ENCODE measurements at places on chromosomes 1 and 21.

- peak; percentile 56 for DNase-seq
These were observed 1.7 kb downstream of the PLEKHG5 start for GRCh38 chr1:6489799-6490180.

- no peak for DNase-seq
These were observed 5.3 kb upstream of the LRRC39 start for GRCh38 chr1:100183370-100183769.

- DNase-seq: no peak
These were observed 4.4 kb downstream of the AK2 start for GRCh38 chr1:33032126-33032869.

DNA sequence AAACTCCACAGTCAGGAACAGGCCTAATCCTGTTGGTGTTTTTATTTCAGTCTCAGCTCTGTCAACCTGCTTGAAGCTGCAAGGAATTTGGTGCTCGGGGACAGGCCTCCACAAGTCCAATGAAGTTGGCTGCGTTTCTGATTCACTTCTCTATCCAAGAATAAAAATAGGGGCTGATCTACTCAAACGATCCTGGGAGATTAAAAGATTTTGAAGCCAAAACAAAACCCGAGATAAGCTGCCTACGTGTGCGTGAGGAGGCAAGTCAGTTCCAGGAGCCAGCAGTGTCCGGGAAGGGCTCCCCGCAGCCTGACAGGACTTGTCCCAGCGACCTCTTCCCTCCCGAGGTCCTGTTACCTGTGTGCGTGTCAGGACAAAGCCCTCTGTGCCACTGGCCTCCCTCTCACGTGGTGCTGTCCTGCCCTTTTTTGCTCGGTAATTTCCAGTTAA, 98.0 kb downstream of the ETS2 start:
- no peak for DNase-seq

GRCh38 chr1:244960904-244961303, 96.6 kb upstream of the HNRNPU start:
- no peak for DNase-seq

DNA sequence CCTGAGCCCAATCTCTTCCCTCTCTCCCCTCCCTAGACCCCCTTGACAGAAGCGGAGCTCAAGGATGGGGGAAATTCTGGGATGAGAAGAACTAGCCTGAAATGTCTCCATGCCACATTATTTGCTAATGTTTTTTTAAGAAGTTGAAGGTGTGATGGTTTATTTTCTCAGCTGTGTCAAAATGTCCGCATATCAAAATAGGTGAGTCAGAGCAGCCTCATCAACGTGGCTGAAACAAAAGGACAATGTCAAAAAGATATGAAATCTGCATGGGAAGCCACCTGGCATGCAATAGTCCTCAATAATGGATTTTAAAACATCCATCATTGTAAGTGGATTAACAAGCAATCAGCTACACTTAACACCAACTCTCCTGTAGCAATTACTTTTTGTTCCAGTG, 101.4 kb downstream of the BEND5 start:
- no peak for DNase-seq

- no peak for DNase-seq
These were observed 593.8 kb downstream of the MATN1 start for GRCh38 chr1:30129421-30130055.

DNA sequence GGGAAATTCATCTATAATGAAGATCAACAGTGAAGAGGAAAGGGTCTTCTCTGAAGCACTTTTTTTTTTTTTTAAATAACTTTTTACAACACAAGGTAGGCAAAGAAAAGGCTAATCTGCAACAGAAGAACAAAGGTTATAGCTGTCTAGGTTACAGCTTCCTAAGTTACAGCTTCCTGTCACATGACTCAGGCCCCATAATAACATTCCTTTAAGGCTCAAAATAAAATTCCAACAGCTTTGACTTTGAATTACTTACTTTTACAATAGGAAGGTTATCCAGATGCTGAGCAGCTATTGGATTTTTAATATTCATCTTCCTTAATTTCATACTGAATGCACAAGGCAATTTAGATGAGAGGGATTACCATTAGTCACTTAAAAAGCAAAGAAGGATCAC, 40.4 kb upstream of the TMEM61 start:
- DNase-seq: no peak

DNA sequence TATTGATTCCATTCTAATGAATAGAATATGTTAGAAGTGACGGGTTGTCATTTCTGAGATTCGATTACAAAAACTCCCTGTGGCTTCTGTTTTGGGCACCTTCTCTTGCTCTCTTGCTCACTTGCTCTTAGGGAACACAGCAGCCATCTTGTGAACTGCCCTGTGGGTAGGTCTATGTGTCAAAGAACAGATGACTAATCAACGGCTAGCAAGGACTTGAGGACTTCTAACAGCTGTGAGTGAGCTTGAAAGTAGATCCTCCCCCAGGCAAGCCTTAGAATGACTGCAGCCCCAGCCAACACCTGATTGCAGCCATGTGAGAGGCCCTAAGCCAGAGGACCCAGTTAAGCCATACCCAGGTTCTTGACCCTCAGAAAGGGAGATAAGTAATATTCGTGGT, 49.3 kb downstream of the AZIN2 start:
- no peak for DNase-seq

DNA sequence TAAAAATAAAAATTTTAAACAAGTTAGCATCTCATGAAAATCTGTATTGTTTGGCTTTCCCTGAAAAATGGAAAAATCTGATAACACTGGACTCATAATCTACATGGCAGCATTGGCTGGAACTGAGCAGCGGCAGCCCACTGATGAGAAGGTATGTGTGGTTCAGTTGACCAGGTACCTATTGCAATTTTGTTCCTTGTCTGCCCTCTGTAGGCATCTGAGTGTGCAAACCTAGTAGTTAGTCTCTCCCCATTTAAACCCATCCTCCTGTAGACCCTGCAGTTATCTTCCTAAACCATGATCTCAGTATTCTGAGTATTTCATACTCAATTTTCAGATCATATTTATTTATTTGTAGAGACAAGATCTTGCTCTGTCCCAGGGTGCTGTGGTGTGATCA, 59.4 kb upstream of the SERBP1 start:
- DNase-seq: no peak

DNA sequence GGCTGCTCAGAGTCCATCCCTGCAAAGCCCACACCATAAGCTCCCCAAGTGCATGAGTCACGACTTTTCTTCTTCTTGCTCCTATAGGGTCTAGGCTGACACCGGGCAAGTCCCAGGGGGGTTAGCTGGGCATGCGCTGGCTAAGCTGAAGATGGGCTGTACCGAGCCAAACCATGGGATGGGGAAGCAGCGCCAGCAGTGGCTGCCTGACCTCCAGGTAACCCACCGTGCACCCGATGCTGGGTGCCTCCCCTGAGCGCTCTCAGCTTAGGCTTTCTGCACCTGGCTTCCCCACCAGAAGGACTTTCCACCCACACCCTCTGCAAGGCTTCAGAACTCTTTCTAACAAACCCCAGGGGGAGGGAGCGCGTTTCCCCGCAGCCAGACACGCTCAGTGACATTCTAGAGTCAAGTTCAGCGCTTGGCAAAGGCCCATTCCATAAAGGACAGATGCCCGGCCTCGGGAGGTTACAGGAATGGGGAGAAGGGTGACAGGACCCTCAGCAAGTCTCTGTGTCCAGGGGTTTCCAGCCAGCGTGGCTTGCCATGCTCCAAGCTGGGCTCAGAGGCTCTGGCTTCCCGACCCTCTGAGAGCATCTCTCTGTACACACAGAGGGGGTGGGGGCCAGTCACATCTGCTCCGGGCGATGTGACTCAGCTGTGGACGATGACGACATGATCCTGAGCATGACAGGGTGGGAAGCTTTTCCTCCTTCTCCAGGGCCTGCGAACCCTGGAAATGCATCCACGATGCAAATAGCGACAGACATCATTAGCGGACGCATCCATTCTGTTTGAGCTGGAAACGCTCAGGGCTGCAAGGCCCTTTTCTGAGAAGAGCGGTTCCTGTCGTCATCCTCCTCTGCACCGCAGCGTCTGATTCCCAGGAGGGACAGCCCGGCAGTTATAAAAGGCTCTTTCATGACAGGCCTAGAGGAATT, 107.8 kb downstream of the SIK1 start:
- DNase-seq: no peak

DNA sequence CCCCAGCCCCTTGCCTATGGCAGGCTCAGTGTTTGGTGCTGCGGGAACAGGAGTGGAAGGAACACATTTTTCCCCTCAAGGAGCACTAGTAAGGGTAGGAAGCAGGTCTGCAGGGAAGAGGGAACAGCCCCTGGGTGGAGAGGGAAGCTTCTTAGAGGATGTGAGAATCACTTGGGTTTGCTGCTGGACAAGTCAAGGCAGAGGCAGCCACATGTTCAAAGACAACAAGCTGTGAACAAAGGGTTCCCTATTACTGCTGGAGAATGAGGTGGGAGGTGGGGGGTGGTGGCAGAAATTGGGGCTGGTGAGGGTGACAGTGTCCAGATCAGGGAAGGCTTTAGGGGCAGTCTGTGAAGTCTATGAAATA, 24.8 kb upstream of the CITED4 start:
- DNase-seq: no peak

GRCh38 chr21:19648391-19648790, 1244.8 kb upstream of the TMPRSS15 start:
- no peak for DNase-seq

DNA sequence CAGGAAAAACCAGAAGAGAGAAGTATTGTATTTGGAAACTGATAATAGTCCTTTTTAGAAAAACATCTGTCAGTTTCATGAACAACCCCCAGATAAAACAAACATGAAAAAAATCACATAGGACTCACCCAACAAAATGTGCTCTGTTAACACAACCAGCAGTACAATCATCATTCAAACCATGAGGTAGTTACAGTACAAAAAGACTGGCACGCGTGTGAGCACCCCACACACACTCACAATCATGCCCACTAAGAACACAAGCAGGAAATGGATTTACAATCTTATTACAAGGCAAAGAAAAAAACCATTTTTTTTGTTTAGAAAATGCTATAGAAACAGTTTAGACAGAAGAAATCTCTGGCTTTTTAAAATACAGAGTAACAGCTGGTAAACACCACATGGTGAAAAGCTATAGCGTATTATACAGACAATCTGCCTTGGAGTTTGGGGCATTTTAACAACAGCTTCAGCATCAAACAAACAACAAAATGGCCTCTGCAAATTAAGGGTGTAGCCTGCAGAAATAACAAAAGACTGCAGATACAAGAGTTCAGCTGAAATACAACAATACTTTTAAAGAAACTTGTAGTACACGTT, 180.0 kb downstream of the CDC7 start:
- DNase-seq: no peak

- no peak for DNase-seq
These were observed 45.9 kb downstream of the BRINP2 start for GRCh38 chr1:177216587-177217202.

GRCh38 chr1:36450919-36451305, 661 bp upstream of the OSCP1 start:
- DNase-seq: no peak

- DNase-seq: no peak
These were observed 1.7 kb downstream of the IKBKE start for GRCh38 chr1:206472024-206472423.

GRCh38 chr21:34148419-34148804, 75.0 kb downstream of the MRPS6 start:
- no peak for DNase-seq

GRCh38 chr1:2859219-2859880, 57.9 kb upstream of the TTC34 start:
- DNase-seq: no peak

DNA sequence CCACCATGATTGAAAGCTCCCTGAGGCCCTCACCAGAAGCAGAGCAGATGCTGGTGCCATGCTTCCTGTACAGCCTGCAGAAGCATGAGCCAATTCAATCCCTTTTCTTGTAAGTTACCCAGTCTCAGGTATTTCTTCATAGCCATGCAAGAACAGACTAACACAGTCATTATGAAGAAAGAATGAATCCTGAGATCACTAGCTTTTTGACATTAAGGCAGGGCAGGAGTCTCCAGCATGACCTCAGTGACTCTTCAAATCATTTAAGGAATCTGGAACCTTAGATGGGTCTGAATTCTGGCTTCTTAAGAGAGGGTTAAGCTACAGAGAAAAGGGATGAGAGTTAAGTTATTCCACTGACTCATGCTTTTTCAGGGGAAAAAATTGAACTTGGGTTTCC, 79.0 kb downstream of the PTPN14 start:
- DNase-seq: no peak

GRCh38 chr1:58466630-58467241, 79.8 kb downstream of the OMA1 start:
- DNase-seq: no peak

DNA sequence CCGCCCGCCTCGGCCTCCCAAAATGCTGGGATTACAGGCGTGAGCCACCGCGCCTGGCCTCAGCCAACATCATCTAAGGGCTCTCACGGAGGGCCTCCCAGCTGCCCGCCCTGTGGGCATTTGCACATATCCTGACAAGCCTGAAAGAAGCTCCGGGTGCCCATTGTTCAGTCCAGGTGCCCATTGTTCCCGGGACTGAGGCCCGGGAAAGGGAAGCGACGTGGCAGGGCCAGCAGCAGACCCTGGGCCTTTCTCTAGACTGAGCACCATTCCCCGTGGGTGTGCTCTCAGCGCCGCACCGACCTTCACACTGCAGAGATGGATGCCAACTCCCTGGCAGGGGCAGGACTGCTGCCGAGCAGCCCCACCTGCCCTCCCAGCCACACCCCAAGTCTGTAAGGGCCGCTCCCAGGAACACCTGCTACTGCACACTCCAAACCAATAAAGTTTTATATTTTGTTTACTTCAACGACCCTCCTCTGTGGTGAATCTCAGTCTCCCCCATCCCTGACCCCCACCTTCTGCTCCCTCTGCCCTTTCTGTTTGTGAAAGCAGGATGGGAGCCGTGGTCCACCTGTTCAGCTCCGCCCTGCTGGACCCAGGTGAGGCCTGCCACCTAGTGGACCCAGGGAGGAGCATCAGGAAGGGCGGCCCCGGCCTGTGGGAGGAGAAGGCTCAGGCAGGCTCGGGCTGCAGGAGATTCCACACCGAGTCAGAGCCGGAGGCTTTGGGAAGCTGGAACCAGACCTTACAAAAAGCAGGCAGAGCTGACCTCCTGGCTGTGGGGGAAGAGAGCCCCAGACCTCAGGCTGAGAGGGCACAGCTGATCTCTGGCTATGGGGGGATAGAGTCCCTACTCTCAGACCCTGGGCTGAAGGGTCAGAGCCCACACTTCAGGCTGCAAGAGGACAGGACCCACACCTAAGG, 1.1 kb upstream of the TMEM82 start:
- DNase-seq: peak; percentile 29

- no peak for DNase-seq
These were observed 81.8 kb downstream of the AJAP1 start for GRCh38 chr1:4736254-4736653.

GRCh38 chr21:43931489-43931888, 66.5 kb downstream of the AGPAT3 start:
- no peak for DNase-seq

- no peak for DNase-seq
These were observed 27.4 kb upstream of the CAMTA1 start for GRCh38 chr1:6757719-6758435.

Data from stimulated activated CD8-positive, alpha-beta memory T cell treated with anti-CD3 and anti-CD28 coated beads, Interleukin-15, amount 100 ng/mL, for 24 hours (primary cell).